ENCODE measurements at places on chromosomes 3 and 15. TPM values are rescaled to one million over a fixed set of nuclear protein-coding genes. Genes with fewer than 3 reads are reported as not detected.

- no peaks in the 10 kb centered on the region for H3K27me3 ChIP-seq
- H3K27ac ChIP-seq, result no peak overlapping the region
- DNase-seq, result no peak
- H3K4me1 ChIP-seq, result no peaks in the 10 kb centered on the region
Observed at GRCh38 chr3:2446146-2446545, 347.5 kb downstream of the CNTN4 start.

DNA sequence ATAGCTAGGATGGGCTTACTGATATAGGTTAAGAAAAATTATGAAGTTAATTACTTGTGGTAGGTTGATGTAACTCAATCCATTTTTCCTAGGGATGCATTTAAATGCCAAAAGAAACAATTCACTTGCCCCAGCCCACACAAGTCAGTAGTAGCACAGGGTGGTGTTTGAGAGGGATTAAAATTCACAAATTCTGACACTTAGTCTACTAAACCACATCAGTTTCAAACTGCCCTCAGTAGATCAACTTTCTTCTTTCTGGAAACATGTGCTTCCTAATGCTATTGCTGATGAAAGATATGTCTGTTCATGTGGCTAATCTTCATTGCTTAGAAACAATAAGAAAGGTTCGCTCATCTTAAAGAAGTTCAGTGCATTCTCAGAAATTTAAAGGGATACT is 160.6 kb downstream of the EPHA3 start:
- H3K36me3 ChIP-seq, result no peaks in the 10 kb centered on the region
- H3K27ac ChIP-seq, result no peak overlapping the region
- H3K4me3 ChIP-seq, result no peak overlapping the region
- no peak for DNase-seq
- no peaks in the 10 kb centered on the region for H3K27me3 ChIP-seq
- no peaks in the 10 kb centered on the region for H3K4me1 ChIP-seq

DNA sequence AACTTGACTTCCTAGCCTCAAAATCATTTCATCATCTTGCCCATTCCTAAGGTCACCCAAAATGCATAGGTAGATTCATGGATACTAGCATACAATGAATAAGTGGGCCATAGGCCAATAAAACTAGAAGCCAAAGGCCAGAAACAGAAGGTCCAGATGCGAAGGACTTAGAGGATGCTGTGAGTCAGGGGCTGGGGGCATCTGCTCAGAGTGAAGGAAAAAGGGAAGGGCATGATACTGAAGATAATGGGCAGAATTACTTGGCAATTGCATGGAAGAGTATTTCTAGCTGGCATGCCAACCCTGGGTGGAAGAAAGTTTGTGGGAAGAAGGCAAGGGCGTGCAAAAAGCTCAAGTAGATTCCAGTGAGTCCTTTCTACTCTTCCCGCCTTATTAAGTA is 27.5 kb downstream of the ILDR1 start:
- no peaks in the 10 kb centered on the region for H3K27me3 ChIP-seq
- no peak overlapping the region for H3K27ac ChIP-seq

- no peaks in the 10 kb centered on the region for H3K27me3 ChIP-seq
- H3K36me3 ChIP-seq, result no peaks in the 10 kb centered on the region
- peaks cover 35% of the 10 kb centered on the region for H3K4me1 ChIP-seq
Observed at GRCh38 chr15:90586948-90587347, 57.2 kb downstream of the CRTC3 start.

The GPR156 gene
- not detected for total RNA-seq

- peaks cover 25% of the 10 kb centered on the region for H3K27me3 ChIP-seq
- no peak overlapping the region for H3K4me3 ChIP-seq
- H3K36me3 ChIP-seq, result no peaks in the 10 kb centered on the region
- H3K27ac ChIP-seq, result no peak overlapping the region
- DNase-seq, result no peak
Observed at GRCh38 chr3:128998561-128998960, 2.5 kb upstream of the EFCC1 start.

The SEC11A gene
- total RNA-seq, result 85.0 TPM

GRCh38 chr15:40275523-40275922 is 7.3 kb downstream of the ANKRD63 start:
- no peaks in the 10 kb centered on the region for H3K36me3 ChIP-seq
- H3K4me1 ChIP-seq, result peaks cover 5% of the 10 kb centered on the region
- no peak overlapping the region for H3K4me3 ChIP-seq

The DPPA2 gene
- not detected for total RNA-seq

GRCh38 chr3:41350441-41350840 is 151.1 kb downstream of the CTNNB1 start:
- H3K27ac ChIP-seq, result no peak overlapping the region
- H3K4me1 ChIP-seq, result no peaks in the 10 kb centered on the region
- no peaks in the 10 kb centered on the region for H3K36me3 ChIP-seq
- H3K4me3 ChIP-seq, result no peak overlapping the region

The VGLL3 gene
- not detected for total RNA-seq

DNA sequence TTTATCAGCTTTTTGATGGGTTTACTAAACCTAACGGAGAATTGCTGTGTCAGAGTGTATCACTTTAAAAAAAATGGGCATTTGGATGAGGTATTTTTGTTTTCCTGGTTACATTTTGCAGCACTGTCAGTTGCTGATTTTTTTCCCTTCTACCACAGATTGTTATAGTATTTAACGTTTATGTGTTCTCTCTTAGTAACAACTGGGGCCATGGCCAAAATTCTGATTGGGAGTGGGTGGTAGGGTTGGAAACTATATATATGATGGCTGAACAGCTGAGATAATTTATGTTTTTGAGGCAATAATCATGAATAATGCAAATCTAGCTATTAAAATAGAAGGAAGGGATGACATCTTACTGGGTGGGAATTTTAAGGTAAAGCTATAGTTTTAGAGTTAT is 229.4 kb upstream of the SUCLG2 start:
- H3K4me1 ChIP-seq, result no peaks in the 10 kb centered on the region
- no peaks in the 10 kb centered on the region for H3K36me3 ChIP-seq
- H3K4me3 ChIP-seq, result no peak overlapping the region
- no peak for DNase-seq
